ENCODE measurements at places on chromosomes 2 and 18. TPM values are rescaled to one million over a fixed set of nuclear protein-coding genes. Genes with fewer than 3 reads are reported as not detected.

DNA sequence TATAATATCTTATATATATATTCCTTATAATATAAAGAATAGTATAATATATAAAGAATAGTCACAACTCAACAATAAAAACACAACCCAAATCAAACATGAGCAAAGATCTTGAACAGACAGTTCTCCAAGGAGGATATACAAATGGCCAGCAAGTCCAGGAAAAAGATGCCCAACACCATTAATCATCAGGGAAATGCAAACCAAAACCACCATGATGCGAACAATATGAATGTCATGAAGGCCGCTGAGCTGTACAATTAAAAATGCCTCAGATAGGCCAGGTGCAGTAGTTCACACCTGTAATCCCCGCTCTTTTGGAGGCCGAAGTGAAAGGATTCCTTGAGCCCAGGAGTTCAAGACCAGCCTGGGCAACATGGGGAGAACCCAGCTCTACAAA is 58.9 kb downstream of the SLC35F5 start:
- no peak for DNase-seq

DNA sequence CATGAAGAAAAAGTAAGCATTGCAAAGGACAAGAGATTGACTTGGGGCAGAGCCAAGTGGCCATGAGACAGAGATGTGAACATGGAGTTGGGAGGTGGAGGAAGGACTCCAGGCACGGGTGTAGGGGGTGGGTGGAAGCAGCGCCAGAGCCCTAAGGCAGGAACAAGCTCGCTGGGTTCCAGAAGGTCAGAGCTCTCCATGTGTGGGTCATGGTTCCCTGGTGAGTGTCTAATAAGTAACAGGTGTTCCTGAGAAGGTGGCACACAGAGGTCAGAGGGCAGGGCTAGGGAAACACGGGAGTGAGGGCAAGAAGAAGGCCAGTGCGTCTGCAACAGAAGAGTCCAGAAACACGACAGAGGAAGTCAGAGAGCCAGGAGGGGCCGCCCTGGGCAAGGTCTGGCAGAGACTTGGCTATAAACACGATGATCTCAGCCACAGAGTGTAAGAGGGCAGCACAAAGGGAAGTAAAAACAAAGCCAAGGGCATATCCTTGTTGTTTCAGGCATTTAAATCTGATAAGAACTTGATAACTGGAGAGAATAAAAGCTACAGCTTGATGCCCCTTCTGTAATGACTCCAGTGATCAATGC is 260.8 kb downstream of the TGIF1 start:
- DNase-seq, result no peak

- no peak for DNase-seq
Measured at GRCh38 chr18:78807668-78808067, 171.9 kb upstream of the SALL3 start.

DNA sequence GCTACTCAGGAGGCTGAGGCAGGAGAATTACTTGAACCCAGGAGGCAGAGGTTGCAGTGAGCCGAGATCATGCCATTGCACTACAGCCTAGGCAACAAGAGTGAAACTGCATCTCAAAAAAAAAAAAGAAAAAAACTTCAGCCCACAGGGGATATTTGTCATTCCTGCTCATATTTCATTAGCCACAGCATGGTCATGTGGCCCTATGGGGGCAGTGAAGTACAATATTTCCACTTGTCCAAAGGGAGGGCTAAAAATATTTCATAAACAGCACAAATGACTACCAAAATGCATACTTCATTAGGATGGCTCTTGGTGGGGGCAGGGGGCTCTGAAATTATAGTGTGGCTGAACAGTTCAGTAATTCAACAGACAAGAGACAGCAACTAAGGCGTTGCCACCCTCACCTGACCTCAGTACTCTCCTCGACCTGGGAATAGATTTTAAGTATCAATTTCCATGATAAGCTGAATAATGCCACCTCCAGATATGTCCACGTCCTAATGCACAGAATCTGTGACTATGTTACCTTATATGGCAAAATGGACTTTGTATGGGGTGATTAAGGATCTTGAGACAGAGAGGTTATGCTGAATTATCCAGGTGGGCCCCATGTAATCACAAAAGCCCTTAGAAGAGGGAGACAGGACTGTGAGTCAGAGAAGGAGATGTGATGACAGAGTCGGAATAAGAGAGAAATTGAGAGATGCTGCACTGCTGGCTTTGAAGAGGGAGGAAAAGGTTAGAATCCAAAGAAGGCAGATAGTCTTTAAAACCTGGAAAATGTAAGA is 158.2 kb upstream of the CRIM1 start:
- DNase-seq, result no peak

- DNase-seq, result peak; percentile 37
Measured at GRCh38 chr2:200617156-200618053, 31.6 kb downstream of the AOX1 start.

GRCh38 chr2:120780402-120780801 is 44.7 kb downstream of the GLI2 start:
- DNase-seq, result peak; percentile 90

GRCh38 chr2:207531032-207531952 is 1.5 kb downstream of the CREB1 start:
- DNase-seq, result peak; percentile 14

- DNase-seq, result peak; percentile 87
Measured at GRCh38 chr18:62982600-62983251, 267.4 kb downstream of the PHLPP1 start.

GRCh38 chr2:45043174-45043573 is 33.9 kb upstream of the SIX2 start:
- DNase-seq, result no peak

GRCh38 chr2:109376796-109377495 is 236.8 kb downstream of the SEPTIN10 start:
- no peak for DNase-seq

DNA sequence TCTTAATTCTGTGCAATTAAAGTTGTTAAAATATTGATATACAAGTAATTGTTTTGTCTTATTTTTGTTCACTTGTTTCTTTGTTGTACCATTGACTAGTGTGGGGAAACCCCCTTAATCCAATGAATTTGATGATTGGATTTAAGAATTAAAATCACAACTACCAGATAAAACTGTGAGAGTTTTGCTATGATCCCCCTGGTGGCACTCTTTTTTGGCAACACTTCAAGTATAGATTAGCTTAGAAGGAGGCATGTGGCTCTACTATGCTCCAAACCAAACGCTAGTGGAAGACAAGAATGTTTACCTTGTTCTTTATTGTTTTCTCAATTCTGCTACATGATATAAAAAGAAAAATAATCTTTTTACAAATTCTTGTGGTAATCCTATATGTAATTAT is 477.8 kb upstream of the ETAA1 start:
- no peak for DNase-seq

DNA sequence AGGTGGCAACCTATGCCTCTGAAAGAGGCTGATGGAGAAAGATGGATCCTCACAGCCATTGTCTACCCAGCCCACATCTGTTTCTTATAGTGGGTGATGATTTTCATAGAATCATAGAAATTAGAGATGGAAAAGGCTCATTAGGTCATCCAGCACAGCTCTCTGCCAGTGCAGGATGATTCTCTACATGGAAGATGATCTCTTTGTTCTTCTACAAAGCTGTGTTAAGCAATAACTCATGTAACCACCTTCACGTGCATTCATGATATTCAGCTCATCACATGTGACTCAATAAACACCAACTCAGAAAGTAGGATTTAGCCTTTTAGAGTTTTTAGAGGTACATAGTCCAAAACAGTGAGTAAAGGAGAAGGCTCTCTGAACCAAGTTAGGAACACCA is 539.4 kb upstream of the ID2 start:
- DNase-seq, result no peak

- DNase-seq, result peak; percentile 79
Measured at GRCh38 chr2:64488050-64488974, 34.4 kb downstream of the LGALSL start.

DNA sequence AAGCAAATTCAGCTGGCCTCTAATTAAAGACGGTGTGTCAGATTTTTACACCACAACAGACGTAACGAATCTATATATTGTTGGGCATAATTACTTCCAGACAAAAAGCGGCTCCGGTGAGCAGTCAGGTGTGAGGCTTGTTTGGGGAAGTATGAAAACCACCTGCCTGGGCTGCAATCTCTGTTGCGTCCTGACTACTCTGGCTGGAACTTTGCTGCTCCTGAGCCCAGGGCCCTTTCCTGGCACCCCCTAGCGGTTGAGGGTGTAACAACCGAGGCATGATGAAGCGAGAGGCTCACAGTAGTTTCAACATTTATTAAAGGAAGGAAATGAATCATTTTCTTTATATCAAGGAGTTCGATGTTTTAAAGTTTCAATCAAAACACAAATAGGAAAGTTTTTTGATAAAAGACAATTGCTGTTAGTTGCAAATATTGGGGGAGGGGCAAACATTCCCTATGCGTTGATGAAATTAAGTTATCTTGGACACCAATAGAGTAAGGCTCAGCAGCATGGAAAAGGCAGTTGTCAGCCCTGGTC is 10.6 kb upstream of the ITGB6 start:
- peak; percentile 59 for DNase-seq

DNA sequence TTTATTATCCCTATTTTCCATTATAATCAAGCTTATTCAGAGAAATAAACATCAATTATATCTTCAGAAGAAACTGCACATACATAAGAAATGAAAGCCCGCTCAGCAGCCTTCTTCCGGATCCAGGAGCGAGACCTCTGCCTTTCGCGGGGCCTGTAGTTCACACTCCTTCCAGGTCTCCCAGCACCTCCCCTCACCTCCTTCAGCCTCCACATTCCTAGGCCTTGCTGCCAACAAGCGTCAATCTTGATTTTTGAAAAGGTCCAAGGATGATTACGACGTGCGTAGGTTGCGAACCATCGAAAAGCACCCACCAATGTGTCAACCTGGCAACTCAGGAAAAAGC is 355 bp upstream of the KIDINS220 start:
- no peak for DNase-seq

DNA sequence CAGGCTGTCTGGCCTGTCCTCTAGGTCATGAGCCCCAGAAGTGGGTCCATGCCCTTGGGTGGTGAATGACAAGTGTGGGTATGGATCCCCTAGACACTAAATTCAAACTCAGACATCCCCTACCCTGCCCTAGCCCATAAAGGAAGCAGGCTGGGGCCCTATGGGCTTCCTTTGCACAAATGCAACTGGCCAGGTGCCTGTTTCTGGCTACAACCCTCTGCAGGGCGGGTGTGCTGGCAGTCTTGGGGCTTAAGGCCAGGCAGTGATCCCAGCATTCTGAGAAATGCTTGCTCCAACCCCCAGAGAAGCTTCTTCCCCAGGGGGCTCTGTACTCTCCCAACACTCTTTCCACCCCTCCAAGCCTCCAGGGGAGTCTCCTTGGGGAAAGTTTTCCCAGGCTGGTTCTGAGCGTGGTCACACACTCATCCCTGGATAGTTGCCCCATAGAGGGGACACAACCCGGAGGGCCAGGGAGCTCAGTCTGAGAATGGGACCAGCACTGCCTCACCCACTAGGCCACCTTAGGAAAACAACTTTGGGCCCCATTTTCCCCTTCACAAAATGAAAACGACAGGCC is 16.6 kb upstream of the ASPRV1 start:
- no peak for DNase-seq

GRCh38 chr18:44679914-44680272 is 795 bp upstream of the SETBP1 start:
- peak; percentile 84 for DNase-seq

GRCh38 chr18:50119296-50119695 is 75.7 kb downstream of the MYO5B start:
- peak; percentile 11 for DNase-seq

DNA sequence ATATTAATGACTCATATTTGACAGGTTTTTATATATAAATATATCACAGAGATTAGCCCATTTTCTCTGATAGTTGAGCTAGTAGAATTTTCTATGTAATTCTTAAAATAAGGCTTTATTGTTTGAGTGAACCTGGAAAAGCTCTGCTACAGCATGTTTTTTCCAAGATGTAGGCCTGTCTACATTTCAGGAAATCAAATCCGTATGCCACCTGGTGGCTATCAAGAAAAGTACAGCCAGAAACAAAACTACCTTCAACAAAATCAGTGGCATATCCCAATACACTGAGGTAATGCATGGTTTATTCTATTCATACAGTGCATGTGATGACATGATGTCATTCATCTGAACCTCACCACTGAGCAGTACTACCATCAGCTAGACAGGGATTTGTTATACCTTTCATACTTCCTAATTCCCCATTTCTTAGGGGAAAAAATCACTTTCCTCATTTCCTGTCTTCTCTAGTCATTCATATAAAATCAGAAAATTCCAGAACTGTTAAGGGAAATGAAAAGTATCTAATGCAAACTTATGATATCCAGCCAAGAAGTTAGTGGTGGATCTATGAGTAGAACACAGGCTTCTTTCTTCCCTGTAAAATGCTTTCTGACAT is 310.4 kb upstream of the SYT4 start:
- peak; percentile 61 for DNase-seq

GRCh38 chr2:134611316-134611715 is 107.5 kb downstream of the TMEM163 start:
- no peak for DNase-seq

DNA sequence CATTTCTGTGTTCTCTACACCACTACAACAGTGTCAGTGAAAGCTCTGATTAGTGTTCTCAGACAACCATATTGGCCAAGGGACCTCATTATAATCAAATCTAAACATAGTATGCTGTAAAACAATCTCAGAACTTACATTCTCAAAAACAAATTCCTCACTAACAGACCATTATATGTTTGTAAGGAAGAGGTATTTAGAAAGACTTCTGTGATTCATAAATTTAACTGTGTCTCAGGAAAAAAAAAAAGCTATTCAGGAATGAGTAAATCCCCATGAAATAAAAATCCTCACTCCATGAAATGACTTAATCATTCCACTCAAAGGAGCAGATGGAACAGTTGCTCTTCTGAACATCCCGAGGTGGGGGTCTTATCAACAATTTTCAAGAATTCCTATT is 413.0 kb downstream of the CDH2 start:
- no peak for DNase-seq

GRCh38 chr18:34311468-34311867 is 86.8 kb upstream of the NOL4 start:
- no peak for DNase-seq

Gene NEU2
- total RNA-seq, result not detected

Gene BOLL
- total RNA-seq, result 2.8 TPM

Gene CD207
- not detected for total RNA-seq

Gene RIT2
- total RNA-seq, result not detected

Gene DPYSL5
- 3.3 TPM for total RNA-seq

Gene KCMF1
- 34.5 TPM for total RNA-seq

Gene PDCL3
- total RNA-seq, result 20.9 TPM

Gene TCF4
- total RNA-seq, result 301 TPM

Gene PRSS56
- 0.82 TPM for total RNA-seq

Gene METTL8
- 18.7 TPM for total RNA-seq
